ENCODE measurements at places on chromosomes 13 and 19. TPM values are rescaled to one million over a fixed set of nuclear protein-coding genes. Genes with fewer than 3 reads are reported as not detected.

DNA sequence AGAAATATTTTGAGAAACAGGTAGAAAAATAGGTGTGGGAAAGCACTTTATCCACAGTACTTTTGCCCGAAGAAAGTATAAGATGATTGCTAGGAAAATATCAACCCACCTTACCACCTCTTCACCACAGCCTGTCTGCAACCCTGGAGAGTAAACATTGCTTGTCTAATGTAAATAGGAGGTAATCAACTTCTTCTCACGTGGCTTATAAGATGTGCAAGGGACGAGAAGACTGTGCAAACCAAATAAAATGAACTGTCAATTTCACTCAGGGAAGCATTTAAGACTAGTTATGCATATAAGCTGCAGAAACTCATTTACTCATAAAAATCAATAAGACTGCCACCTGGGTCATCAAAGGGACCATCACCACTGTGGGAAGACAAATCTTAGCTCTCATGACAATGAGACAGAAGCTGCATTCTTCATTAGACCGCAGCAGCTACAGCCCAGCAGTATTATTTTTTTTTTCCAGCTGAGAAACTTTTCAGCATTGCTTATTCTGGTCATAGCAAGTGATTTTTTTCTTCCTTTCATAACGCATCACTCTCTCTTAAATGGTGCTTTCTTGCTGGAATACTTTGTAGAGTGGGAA is 807.7 kb upstream of the GPC6 start:
- no peak for DNase-seq

DNA sequence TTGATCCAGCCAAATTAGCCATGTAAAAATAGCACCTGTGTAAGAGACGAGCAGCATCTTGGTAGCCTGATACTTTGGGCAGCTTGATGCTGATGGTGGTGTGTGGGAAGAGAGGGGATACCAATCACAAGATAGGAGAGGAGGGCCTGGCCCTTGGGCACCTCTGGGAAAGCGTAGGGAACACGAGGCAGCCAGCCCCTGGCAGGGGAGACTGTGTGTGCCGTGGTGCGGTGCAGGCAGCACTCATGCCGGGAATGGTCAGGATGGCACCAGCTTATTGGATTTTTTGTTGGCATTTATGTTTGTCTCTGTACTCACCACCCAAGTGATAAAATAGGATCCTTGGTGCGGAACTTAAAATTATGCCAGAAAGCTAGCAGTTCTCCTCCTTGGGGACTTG is 10.2 kb downstream of the SIGLEC8 start:
- DNase-seq, result no peak

- no peak for DNase-seq
Measured at GRCh38 chr13:38950987-38951386, 39.6 kb downstream of the STOML3 start.

DNA sequence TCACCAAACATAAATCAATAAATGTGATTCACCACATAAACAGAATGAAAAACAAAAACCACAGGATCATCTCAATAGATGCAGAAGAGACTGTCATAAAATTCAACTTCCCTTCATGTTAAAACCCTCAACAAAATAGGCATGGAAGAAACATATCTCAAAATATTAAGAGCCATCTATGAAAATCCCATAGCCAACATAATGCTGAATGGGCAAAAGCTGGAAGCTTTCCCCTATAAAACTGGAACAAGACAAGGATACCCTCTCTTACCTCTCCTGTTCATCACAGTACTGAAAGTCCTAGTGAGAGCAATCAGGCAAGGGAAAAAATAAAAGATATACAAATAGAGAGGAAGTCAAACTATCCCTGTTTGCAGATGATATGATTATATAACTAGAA is 806.1 kb upstream of the MIR17HG start:
- DNase-seq, result no peak

- DNase-seq, result peak; percentile 59
Measured at GRCh38 chr13:46721054-46721453, 75.9 kb downstream of the ESD start.

- DNase-seq, result no peak
Measured at GRCh38 chr19:38304866-38305429, 897 bp downstream of the C19orf33 start.

GRCh38 chr19:38551450-38551813 is 66.3 kb downstream of the MAP4K1 start:
- DNase-seq, result no peak

GRCh38 chr13:93882086-93882651 is 597.3 kb downstream of the DCT start:
- DNase-seq, result no peak

- DNase-seq, result no peak
Measured at GRCh38 chr13:84946192-84946591, 853.0 kb downstream of the SLITRK6 start.

GRCh38 chr19:53912653-53913052 is 3.6 kb downstream of the CACNG7 start:
- DNase-seq, result no peak

GRCh38 chr13:42367831-42368230 is 95.9 kb downstream of the AKAP11 start:
- no peak for DNase-seq

DNA sequence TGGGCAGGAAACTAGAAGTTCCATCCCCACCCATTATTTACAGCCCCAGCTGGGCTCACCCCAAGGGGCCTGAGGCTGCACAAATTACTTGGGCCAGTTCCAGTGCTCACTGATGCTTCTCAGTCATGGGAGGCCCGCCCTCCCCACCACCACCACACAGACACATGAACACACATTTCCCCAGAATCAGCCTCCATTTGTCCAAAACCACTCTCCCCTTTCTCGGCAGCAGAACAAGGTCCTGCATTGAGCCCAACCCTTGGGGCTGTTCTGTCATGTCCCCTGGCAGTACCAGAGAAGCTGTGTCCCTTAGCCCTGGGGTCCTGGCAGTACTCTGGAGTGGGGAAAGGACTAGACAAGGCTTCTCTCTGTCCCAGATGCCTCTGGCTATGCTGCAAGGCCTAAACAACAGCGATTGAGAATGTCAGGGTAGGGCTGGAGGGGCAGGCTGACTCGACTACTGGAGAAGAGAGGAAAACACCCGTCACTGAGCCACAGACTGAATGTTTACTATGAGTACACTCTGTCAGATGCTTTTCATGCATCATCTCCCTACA is 21.8 kb downstream of the SAMD4B start:
- DNase-seq, result peak; percentile 70

DNA sequence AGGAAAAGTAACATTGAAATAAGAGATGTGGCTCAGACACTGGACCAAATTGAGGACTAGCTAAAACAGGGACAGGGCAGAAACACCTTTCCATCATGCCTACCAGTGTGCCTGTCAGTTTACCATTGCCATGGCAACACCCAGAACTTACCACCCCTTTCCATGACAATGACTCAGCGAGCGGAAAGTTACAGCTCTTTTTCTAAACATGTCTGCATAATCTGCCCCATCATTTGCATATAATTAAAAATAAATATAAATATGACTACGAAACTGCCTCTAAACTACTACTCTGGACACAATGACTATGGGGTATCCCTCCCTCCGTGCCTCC is 96.0 kb downstream of the UBL3 start:
- no peak for DNase-seq

- DNase-seq, result no peak
Measured at GRCh38 chr13:48220592-48220980, 12.4 kb upstream of the ITM2B start.

GRCh38 chr13:102394158-102395053 is 7.4 kb downstream of the FGF14 start:
- DNase-seq, result peak; percentile 94

DNA sequence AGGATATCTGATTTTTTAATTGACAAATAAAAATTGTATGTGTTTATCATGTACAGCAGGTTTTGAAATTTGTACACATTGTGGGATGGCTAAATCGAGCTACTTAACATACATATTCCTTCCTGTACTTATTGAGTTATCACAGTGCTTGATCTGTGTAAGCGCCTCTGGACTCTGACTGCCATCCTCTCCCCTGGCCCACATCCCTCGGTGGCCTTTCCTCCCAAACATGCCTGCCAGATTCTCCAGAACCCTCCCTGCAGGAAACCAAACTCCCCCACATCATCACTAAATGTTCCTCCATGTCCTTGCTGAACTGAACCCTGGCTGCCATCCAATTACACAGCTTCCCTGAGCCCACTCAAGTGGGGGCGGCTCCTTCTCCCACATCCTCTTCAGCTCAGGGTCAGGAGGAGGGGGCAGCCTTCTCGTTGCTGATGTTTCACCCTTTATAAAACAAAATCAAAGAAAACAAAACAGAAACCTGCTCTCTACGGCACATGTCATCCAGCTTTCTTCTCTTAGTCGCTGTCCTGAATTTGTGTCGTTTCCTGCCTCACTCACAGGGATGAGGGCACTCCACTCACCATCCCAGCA is 97.1 kb upstream of the SPATA13 start:
- DNase-seq, result no peak

- no peak for DNase-seq
Measured at GRCh38 chr13:41274881-41275280, 11.5 kb upstream of the MTRF1 start.

- no peak for DNase-seq
Measured at GRCh38 chr19:35442091-35442490, 6.0 kb upstream of the FFAR2 start.

DNA sequence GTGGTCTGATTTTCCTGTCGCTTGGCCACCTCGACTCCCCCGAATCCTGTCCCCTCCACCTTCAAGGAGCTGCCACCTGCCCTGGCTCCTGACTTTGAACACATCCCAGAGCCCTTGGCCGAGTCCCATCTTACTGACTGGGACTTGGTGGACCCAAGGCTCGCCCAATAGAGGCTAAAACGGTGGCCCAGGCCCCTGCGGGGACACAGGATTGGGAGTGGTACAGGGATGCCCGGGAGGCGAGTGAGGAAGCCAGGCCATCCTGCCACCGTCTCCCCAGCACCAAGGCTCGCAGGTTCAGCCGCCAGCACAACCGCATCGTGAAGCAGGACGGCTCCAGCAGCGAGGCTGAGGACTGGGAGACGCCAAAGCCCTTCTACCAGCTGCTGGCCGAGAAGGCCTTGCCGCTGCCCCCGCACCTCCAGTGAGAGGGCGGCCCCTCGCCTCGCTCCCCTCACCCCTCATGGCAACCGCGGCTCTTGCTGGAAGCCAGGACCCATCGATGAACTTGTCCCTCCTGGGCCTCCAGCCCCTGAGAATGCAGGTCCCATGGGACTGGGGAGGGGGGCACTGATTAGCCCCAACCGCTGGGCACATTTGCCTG is 5.3 kb downstream of the SIX5 start:
- DNase-seq, result no peak

DNA sequence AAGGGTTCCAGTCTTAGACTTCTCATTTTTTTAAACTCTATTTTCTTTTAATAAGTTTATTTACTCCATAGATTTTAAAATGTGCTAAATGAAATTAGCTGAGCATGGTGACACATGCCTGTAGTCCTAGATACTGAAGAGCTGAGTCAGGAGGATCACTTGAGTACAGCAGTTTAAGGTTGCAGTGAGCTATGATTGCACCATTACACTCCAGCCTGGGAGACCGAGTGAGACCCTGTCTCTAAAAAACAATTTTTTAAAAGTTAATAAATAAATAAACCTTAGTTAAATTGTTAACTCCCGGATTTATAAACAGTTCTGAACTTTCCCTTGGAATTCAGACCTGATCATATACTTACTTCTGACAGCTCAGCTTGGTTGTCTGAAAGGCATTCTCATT is 32.5 kb downstream of the PCDH20 start:
- no peak for DNase-seq

DNA sequence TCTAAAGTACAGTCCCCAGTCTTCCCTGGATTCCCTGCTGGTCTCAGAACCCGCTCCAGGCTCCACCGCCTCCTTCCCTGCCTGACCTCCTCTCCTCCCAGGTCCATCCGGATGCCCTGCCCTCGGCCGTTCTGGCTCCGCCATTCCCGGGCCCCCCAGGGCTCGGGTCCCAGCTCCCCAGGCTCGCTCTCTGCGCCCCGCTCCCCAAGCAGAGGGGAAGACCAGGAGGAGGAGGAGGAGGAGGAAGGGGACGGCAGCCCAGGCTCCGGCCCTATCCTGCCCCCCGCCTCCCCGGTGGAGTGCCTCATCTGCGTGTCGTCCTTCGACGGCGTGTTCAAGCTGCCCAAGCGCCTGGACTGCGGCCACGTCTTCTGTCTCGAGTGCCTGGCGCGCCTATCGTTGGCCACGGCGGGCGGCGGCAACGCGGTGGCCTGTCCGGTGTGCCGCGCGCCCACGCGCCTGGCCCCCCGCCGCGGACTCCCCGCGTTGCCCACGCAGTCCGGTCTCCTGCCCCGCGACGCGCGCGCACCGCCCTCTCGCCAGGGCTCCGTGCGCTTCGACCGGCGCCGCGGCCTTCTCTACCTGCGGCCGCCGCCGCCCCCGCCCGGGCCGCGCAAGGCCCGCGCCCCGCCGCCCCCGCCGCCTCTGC is 647 bp downstream of the RNF225 start:
- DNase-seq, result no peak

- no peak for DNase-seq
Measured at GRCh38 chr13:43883631-43884030, 3.9 kb downstream of the LACC1 start.

DNA sequence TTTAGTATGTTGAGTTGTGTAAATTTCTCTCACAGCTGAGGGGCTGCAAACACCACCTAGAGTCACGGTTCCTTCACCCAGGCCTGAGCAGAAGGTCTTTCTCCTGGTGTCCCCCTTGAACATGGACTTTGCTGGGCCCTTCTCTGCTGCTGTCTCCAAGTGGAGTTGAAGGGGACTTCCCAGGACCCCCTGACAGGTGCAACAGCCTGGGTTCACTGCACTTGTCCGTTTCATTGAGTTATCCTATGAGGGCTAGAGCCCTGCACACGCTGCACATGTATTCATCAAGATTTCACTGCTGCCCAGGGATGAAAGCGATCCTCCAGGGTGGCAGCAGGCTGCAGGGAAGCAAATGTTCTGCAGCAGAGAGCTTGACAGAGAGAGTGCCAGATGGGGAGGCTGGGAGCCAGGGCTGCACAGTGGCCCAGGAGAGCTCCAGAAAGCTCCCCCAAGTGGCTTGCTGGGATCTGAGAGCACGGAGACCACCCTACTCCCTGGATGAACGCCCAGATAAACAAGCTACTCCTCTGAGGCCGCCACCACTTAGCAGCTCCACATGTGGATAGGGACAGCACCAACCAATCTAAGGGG is 10.3 kb downstream of the TMEM272 start:
- DNase-seq, result no peak

The CADM4 gene
- 9.2 TPM for polyA plus RNA-seq

The ERICH4 gene
- 0.19 TPM for polyA plus RNA-seq

The SERPINE3 gene
- polyA plus RNA-seq, result not detected

The GPR183 gene
- polyA plus RNA-seq, result 2.9 TPM

The FGF21 gene
- not detected for polyA plus RNA-seq

The STOML3 gene
- not detected for polyA plus RNA-seq

The GAPDHS gene
- not detected for polyA plus RNA-seq

The ATP1A3 gene
- polyA plus RNA-seq, result 0.38 TPM

The ZNF90 gene
- 7.2 TPM for polyA plus RNA-seq

The SYT5 gene
- polyA plus RNA-seq, result 0.29 TPM

The ZNF223 gene
- polyA plus RNA-seq, result 8.9 TPM
